ENCODE measurements at places on chromosomes 1 and 21.

GRCh38 chr1:37846647-37847339 lies 12.6 kb downstream of the MTF1 start:
- no peak for DNase-seq

DNA sequence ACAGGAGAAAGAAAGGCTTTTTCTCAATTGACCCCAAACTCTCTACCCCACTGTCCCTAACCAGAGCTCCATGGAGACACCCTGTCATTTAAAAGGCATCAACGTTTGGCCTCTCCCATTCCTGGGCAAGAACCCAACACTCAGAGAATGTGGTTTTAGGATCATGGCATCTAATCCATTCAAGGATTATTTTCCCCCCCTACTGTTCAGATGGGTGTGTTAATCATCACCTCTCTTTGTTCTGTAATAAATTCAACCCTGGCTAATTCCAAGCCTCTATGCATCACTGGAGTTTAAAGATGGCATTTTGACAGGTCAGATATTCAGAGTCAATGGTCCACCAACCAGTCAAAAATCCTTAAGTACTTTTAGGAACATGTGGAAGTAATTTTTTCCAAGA lies 42.7 kb downstream of the TBX15 start:
- DNase-seq = no peak

DNA sequence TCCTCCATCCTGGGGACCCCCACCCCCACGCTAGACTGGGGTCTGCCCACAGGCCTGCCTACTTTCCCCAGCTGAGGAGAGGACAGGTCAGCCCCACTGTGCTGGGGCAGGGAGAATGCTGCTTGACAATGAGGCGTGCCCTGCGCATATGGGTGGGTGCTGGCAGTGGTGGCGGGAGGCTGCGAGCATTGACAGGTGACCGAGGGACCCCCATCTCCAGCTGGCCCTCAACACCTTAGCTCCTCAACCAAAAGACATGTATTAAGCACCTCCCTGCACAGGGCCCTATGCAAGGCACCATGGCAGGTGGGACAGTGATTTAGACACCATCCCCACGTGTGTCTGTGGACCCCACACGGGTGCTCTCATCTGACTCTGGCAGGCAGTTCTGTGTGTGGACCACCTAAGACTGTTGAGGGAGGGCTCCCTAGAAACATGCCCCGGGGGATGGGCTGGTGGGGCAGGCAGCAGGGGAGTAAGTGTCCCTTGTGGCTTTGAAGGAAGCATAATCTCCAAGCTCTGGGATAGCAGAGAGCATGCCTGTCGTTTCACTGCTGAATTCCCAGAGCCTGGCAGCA lies 18.4 kb upstream of the ALX3 start:
- DNase-seq = no peak

DNA sequence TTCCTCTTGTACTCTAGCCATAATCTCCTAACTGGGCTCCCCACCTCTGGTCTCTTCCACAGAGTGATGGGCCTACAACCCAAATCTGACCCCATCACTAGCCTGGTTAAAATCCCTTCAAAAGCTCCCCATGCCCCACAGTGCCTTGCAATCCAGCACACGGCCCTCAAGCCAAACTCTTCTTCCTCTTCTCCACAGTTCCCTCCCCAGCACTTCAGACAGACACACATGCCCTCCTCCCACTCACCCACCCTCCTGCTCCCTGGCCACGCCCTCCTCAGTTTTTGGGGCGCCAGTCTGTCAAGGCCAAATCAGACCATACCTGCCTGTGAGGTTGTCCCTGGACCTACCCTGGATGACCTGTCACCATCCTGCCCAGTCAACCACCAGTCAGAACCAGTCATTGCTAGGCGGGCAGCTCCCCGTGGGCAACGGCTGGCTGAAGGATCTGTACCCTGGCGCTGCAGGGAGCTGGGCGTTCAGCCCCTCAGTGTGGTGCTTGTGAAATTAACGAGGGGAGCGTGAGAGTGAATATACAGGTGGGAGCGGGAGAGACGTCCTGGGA lies 753 bp downstream of the C1orf210 start:
- no peak for DNase-seq

GRCh38 chr1:161511018-161511755 lies 5.9 kb downstream of the FCGR2A start:
- DNase-seq = peak; percentile 24

GRCh38 chr1:171896936-171897703 lies 55.8 kb downstream of the DNM3 start:
- no peak for DNase-seq

DNA sequence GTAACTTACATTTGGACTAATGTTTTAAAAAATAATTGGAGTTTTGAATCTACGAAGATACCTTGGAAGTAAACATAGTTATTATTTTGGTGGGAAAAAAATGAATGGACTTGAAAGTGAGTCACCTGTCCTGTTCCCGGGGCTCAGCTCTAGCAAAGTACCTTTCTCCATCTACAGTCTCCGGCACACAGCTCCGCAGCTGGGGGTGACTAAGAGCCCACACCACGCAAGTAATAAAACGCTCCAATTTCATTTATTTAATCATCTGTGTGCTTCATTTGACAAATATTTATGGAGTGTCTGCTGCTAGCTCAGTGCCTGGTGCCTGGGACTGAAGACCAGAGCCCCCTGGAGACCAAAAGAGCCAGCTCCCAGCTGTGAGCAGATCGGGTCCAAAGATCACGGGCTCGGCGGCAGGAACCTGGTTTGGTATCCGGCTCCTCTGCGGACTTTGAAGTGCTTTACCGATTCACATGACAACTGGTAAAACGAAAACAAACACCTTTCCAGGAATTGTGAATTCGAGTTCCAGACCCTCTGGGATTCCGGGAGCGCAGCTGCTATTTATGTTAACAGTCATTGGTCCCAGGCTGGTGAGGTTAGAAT lies 1.7 kb upstream of the RIPK4 start:
- DNase-seq = peak; percentile 77

DNA sequence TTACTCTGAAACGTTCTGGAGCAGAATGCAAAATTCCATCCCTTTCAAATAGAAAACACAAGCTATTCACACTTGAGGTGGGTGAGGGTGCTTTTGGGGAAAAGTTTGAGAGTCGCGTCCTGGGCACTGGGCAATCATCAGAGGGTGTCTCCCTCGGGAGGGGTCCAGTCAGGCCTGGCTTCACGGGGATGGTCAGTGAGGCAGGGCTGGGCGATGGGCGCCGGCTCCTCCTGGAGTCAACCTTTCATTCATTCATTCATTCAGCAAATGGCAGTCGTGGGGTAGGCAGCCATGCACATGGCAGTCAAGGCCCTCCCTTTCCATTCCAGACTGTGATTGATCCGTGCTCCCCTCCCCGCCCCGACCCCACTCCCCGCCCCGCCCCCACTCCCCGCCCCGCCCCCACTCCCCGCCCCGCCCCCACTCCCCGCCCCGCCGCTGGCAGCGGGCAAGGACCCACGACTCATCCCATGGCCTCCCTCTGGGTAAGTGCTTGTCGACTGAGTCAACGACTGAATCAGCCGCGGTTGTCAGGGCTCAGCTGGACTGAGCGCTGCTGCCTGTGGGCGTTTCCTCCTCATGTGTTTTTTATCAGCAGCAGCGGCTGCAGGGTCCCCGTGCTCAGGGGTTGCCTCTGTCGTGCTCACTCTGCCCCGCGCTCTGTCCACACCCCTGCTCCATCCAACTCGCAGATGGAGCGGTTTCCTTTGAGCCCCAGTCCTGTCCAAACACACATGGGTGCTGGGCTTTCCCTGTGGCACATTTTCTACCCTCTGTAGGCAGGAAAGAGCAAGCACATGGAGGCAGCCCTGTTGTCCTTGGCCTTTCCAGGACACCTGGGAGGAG lies 12.5 kb upstream of the SPSB1 start:
- peak; percentile 81 for DNase-seq

DNA sequence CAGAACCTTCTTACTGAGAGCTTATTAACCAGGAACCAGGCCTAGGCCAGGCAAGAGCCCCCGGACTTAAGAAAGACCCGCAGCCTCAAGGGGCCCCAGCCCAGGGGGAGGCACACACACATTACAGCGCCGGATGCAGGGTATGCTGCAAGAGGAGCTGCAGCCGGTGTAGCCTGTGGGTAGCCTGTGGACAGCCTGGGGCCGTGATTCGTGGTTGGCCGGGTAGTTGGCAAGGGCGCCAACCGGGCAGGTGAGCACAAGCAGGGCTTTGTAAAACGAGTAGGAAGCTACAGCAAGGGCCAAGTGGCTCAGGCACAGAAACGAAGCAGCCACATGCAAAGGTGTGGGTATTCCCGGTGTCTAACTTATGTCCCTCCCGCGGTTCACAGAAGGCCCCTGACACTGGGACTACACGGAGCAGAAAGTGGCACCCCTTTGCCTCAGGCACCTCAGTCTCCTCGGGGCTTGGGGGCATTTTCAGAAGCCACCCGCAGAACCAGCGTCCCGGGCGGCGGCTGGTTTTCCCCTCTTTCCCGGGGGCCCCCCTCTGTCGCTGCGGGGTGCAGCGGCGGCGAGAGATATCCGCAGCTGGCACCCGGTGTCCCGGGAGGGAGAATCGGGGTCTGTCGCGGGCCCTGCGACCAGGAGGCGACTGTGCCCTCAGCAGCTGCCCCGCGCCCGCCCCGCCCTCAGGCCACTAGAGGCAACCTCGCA lies 40.8 kb downstream of the KIAA1614 start:
- DNase-seq = peak; percentile 55

DNA sequence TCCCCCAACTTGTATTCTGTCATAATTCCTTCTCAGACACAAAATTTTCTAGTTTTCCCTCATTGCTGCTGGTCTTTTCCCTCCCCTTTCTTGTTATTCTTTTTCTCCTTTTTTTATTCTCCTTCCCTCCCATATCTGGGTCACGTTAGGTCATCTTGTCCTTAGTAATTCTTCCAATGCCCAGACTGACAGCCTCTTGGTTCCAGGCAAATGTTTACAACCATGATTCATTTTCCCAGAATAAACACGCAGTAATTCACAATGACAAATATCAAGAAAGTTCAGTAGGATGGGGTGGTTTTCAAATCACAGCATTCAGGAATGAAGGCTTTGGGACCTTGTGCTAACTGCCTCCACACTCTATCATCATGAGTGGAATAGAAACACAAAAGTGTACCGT lies 25.2 kb downstream of the NHLH2 start:
- DNase-seq = no peak

GRCh38 chr1:226950871-226951270 lies 10.8 kb downstream of the COQ8A start:
- DNase-seq = no peak

DNA sequence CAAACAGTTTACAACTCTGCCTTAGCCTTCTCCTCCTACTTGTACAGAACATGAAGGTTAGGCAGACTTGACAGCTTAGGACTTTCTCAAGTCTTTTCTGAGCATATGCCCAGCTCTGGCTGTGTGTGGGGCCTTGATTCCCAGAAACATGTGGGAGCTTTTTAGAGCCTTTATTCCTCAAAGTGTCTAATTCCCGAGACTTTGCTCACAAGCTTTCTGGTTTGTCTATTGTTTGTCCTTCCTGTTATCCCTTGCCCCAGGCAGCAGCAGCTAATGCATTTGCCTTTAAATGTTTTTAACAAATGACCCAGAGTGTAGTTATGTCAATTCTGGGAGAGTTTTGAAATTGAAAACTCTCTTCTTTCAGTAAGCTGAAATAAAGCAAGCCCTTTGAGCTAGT lies 29.2 kb downstream of the ST7L start:
- DNase-seq = no peak

DNA sequence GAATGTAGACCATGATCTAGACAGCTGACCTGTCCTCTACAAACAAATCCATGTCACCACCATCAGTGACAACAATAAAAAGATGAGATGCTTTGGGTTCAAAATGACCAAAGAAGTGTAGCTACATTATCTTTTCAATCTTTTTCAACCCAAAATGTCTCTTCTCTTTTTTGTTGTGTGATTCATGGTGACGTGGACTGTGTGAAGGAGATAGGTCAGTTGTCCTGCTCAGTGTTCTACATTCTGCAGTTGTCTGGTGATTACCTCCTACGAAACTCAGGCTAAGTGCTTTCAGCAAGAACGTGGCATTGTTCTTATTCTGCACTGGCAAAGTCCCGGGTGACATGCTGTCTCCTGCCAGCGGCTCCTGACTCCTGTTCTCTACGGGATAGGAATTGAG lies 73.1 kb downstream of the PRKAB2 start:
- no peak for DNase-seq

DNA sequence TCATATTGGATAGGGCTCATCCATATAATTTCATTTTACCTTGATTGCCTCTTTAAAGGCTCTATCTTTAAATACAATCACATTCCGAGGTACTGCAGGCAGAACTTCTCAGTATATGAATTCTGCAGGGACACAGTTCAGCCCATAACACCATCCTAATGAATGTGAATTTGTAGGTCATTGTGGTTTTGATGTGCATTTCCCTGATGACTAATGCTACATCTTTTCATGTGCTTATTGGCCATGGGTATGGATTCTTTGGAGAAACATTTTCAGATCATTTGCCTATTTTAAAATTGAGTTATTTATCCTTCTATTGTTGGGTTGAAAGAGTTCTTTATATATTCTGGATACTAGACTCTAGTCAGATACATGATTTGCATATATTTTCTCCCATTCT lies 9.6 kb upstream of the RPS6KC1 start:
- no peak for DNase-seq

- no peak for DNase-seq
Observed at GRCh38 chr21:43842742-43843141, 22.3 kb upstream of the AGPAT3 start.

DNA sequence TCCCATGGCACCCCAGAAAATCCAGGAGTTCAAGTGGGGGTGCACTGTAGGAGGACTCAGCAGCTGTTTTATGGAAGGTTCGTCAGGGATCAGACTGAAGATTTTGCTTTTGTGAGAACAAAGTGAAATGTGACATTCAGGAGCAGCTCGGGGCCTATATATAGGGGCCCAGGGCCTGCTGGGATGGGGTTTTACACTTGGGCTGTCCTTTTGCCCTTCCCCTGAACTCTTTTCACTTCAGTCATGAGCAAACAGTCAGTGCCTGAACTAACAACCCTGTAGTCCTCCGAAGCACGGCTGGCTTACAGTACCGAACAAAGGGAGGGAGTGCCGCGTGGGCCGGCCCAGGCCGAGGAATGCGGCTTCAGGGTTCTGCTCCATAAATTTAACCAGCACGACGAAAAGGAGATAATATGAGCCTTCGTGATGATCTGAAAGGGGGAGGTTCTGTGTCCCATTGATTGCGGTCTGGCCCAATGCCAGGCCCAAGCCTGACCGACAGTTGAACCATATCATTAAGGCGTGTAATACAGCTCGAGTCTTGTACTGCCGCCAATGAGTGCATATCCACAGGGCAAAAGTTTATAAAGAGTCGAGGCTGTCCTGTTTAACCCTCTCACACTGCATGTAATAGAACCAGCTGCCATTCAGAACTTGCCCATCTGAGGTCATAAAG lies 139.9 kb downstream of the DHRS3 start:
- peak; percentile 96 for DNase-seq

GRCh38 chr1:162349635-162350330 lies 26.9 kb downstream of the SPATA46 start:
- DNase-seq = no peak

GRCh38 chr1:174874331-174875053 lies 125.3 kb upstream of the CACYBP start:
- DNase-seq = no peak

DNA sequence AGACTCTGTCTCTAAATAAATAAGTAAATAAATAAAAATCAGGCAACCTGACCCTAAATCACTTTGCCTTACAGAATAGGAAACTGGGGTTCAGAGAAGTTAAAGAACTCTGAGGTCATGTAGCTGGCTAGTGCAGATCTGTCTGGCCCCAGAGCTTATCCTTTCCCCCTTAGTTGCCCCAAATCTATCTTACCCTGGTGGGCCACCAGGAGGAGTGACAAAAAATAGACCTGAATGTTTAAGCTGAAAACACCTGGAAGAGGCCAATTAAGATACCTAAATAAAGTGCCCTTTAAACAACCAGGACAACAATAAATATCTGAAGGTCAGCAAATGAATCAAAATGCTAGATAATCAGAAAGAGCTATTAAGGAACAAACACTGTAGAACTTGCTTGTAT lies 59.7 kb downstream of the TEX35 start:
- no peak for DNase-seq

All from eye (tissue), 1 donor.